ENCODE measurements at places on chromosomes 4 and X. TPM values are rescaled to one million over a fixed set of nuclear protein-coding genes. Genes with fewer than 3 reads are reported as not detected.

The PAPSS1 gene
- 55.8 TPM for total RNA-seq

The GAGE12F gene
- not detected for total RNA-seq

The GPC3 gene
- 0.26 TPM for total RNA-seq

The SULT1B1 gene
- total RNA-seq: 0.13 TPM

The HEPH gene
- under 0.01 TPM for total RNA-seq

The VEGFD gene
- 0.26 TPM for total RNA-seq

The CITED1 gene
- total RNA-seq: not detected

The CTSO gene
- total RNA-seq: 1.1 TPM

The TCP11X1 gene
- total RNA-seq: not detected

The PCDH19 gene
- total RNA-seq: under 0.01 TPM

The GAGE12H gene
- total RNA-seq: not detected

The GAB3 gene
- 0.13 TPM for total RNA-seq

The AWAT2 gene
- total RNA-seq: not detected

The TCEAL6 gene
- total RNA-seq: not detected

The FAM114A1 gene
- 44.2 TPM for total RNA-seq

The CT45A10 gene
- not detected for total RNA-seq

The CDS1 gene
- 28.2 TPM for total RNA-seq

The GABRG1 gene
- not detected for total RNA-seq

The PFKFB1 gene
- 0.13 TPM for total RNA-seq

The PCDH7 gene
- 12.1 TPM for total RNA-seq

The CT47B1 gene
- not detected for total RNA-seq

The DAPP1 gene
- 31.3 TPM for total RNA-seq

The FAM9B gene
- total RNA-seq: not detected

The ITIH6 gene
- not detected for total RNA-seq

The KIF4A gene
- 0.64 TPM for total RNA-seq

The ARX gene
- not detected for total RNA-seq

The CT55 gene
- not detected for total RNA-seq

The CHRDL1 gene
- total RNA-seq: not detected

The KCNE5 gene
- 0.26 TPM for total RNA-seq

The HPSE gene
- total RNA-seq: 9.7 TPM

The CTAG1B gene
- not detected for total RNA-seq
